ENCODE measurements at places on chromosomes 7 and 10.

DNA sequence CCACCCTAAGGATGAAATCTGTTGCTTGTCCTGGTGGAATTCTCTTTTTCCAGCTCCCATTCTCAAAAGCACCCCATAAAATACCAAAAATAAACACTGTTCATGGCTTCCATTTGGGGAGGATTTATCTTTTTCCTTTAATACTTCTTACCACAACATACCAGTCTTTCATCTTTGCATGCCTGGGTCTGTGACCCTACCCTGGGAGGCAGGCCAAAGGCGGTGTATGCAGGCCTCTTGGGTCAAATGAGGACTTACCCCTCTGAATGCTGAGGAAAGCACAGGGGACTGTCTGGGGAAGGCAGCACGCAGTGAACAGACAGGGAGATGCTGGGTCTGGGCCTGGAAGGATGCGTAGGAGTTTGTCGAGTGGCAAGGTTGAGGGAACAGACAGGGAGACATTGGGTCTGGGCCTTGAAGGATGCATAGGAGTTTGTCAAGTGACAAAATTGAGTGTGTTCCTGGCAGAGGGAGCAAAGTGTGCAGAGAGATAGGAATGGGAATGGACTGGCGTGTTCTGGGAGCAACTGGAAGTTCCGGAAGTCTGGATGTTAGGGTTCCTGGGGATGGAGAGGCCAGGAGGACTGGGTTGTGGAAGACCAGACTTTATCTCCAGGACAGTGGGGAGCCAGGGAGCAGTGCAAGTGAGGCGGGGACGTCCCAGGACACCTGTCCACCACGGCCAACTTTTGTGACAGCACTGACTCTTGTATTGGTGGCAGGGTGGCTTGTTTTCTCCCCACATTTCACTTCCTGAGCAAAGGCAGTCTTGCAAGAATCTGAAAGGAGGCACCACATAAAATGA is 40.8 kb downstream of the MYL10 start:
- DNase-seq, result no peak

DNA sequence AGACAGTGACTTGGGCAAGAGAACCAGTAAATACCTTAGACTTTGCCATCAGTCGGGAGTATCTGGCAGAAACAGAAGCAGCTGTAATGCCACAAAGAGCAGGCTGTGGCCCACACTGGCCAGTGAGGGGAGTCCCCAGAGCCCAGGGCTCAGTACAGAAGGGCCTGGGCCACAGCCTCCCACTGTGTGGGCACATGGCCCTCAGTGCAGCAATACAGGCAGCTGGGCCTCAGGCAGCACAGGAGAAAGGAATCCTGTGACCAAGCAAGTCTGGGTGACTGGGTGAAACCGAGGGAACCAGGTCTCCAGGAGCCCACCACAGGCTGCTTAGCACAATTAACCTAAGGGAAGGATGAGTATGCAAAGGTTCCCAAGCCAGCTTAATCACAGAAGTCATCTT is 14.0 kb downstream of the WDR91 start:
- no peak for DNase-seq

- DNase-seq, result no peak
These were observed 28.4 kb downstream of the ENTPD1 start for GRCh38 chr10:95784279-95784913.

- DNase-seq, result no peak
These were observed 50.6 kb downstream of the PRTFDC1 start for GRCh38 chr10:24901686-24902399.

DNA sequence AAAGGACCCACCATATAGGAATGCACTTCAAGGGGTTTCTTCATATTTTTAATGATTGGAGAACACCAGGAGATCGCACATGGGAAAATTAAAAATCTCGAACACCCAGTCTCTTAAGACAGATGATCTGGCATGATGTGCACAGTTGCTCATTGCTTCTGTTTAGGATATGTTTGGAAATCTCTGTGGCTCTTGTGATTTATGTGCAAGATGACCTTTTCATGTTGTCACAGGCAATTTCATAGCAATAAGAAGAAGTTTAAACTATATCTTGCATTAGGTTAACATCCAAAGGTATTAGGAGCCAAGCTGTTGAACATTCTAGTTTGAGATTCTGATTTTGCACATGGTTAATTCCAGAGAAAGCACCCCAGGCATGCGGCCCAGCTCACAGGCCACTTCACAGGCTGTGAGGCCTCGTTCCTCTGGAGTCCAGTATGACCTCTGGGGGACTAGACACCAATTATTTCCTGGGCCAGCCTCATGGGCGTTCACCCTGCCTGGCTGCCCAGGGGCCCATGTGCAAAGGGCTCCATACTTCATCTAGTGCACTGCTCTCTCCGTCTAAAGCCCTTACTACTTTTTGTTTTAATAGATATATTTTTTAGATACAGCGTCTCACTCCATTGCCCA is 28.4 kb downstream of the CAMK1D start:
- DNase-seq, result no peak

DNA sequence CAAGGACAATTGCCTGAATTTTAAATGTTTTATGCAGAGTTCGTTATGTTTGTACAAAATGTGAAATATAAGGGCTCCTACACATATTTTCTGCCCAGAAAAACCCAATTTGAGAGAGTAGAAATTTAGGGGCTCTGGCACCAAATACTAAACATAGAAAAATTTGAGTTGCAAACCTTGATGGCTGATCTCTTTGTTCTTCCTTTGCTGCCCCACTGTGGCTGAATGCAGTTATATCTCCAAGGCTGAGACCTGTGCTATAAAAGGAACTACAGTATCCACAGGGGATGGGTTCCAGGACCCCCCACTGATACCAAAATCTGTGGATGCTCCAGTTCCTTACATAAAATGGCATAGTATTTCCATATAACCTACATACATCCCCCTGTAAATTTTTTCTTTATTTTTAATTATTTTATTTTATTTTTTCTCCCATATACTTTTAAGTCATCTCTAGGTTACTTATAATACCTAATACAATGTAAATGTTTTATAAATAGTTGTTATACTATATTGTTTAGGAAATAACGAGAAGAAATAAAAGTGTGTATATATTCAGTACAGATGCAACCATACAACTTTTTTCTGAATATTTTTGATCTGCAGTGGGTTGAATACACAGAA is 22.5 kb downstream of the CFAP43 start:
- no peak for DNase-seq

DNA sequence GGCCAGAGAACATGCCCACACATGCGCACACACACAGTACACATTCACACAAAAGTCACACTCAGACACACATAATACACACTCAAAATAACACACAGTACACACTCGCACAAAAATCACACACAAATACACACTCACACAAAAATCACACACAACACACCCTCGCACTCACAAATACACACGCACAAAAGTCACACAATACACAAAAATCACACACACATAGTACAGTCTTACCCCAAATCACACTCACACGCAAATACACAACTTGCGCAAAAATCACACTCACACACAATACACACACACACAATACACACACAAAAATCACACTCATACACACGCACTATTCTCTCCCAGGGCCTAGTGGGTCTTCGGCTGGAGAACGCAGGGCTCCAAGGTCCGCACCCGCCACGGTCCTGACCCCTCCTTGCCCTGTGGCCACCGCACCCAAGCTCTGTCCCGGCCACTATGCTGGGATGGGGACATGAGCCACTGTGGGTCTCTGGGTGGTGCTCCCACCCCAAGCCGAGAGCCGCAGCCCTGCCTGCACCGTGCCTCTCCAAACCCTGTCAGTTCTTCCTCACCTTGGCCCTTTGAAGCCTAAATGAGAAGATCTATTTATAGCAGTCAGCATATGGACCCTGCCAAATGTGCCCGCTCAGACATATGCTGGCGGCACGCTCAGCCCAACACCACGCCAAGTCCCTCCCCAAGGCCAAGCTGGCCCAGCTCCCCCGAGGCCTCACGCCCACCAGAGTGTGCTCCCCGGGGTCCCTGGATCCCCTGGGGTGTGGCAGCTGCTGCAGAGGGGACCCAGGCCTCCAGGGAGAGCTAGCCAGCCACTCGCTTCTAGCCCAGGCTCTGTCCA is 55.9 kb downstream of the ELFN1 start:
- DNase-seq, result no peak

DNA sequence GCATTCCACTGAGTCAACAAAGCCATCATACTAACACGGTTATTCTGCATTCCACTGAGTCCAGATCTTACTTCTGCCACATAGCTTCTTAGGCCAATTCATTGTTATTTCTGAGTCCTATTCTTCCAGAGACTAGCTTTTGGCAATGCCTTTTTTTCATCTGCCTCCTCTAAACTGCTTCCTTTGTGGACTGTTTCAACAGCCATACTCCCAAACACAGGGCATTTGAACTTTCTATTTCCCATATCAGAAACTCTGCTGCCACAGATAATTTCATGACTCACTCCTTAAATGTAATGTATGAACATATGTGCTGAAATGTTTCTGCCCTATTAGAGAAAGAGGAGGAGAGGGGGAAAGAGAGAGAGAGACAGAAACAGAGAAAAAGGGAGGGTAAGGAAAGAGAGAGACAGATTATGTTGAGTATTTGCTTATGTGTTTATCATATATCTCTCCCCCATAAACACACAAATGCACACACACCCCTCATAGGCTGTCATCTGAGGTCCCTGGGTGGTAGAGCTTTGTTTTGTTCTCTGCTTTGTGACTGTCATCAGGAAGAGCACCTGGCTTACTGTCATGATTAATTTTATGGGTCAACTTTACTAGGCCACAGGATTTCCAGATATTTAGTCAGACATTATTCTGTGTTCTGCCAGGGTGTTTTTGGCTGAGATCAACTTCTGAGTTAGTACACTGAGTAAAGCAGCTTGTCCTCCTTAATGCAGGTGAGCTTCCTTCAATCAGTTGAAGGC is 308.0 kb upstream of the KCND2 start:
- no peak for DNase-seq

DNA sequence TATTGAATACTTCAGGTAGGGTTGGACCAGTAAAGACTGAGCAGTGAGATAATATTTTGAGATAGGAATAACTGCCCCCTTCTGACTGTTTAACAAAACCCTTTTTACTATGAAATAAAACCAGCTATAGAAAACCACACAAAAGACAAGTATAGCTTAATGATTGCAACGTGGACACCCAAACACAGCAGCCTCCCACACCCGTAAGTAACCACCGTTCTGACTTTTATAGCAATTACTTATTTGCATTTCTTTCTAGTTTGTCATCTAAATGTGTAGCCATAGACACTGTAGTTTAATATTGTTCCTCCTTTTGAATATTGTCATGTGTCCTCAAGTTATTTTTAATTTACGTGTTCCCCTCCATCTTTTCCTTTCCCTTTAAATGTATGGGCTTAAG is 42.9 kb upstream of the SYPL1 start:
- DNase-seq, result no peak

- no peak for DNase-seq
These were observed 174.5 kb downstream of the AHR start for GRCh38 chr7:17472939-17473338.

- DNase-seq, result no peak
These were observed 52.1 kb downstream of the MPP7 start for GRCh38 chr10:28250782-28251181.

DNA sequence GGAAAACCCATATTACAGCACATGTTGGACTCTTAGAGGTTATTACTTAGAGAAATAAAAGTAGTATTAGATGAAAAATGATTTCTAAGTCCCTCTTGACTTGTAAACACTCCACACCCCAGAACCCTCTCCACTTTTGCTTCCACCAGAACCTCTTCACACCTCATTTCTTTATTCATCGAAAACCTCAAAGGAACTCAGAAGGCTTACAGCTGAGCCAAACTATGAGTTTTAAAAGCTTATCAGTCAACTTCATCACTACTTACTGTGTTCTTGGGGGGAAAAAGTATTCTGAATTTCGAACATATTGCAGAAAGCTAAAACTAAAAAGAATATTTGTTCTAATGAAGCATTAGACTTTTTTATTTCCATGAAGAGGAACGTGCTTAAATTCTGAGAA is 547.8 kb upstream of the STEAP1 start:
- no peak for DNase-seq

- DNase-seq, result no peak
These were observed 20.3 kb upstream of the PCBD1 start for GRCh38 chr10:70908406-70909296.

DNA sequence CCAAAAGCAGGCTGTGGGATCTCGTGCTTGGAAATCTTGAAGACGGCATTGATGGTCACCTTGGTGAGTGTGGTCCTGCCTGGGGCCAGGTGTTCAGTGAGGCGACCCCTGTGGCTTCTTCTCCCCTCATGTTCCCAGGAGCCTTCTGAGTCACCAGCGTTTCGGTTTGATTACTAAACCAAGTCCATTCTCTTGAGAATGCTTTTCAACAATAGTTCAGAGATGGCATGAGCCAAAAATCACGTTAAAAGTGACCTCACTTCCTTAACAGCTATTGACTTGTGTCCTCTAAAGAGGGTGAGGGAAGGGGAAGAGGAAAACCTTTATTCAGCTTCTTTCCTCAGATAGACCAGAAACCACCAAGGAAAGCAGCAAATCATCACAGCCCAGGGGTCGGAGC is 315.2 kb downstream of the GATA3 start:
- no peak for DNase-seq

GRCh38 chr10:131320860-131321604 is 9.5 kb upstream of the TCERG1L start:
- no peak for DNase-seq

DNA sequence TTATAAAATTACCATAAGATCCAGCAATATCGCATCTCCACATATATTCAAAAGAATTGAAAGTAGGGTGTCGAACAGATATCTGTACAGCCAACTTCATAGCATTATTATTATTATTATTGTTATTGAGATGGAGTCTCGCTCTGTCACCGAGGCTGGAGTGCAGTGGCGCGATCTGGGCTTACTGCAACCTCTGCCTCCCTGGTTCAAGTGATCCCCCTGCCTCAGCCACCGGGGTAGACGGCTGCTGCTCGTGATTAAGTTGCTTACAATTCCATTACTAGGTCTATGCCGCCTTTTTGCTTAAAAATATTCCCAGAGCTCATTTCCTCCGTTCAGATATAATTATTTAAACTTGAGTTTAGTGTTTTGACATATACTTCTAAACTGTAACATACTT is 19.8 kb upstream of the USP6NL start:
- no peak for DNase-seq

GRCh38 chr10:47165168-47165710 is 134.8 kb upstream of the GDF10 start:
- no peak for DNase-seq

DNA sequence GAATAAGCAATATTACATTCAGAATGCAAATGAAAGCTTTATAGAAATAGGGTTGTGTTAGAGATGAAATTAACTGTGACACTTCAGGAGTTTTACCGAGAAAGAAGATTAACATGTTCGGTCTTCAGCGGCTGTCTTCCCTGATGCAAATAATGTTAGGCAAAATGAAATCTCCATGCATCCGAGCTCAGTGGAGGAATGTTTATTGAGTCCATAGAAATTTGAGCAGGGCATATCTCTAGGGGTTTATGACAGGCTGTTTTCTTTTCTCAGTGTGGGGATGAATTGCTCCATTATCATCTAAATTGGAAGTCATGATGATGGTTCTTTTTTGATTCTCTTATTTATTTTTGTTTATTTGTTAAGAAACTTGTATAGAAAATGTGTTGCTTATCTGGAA is 31.7 kb downstream of the DYNC1I1 start:
- no peak for DNase-seq

DNA sequence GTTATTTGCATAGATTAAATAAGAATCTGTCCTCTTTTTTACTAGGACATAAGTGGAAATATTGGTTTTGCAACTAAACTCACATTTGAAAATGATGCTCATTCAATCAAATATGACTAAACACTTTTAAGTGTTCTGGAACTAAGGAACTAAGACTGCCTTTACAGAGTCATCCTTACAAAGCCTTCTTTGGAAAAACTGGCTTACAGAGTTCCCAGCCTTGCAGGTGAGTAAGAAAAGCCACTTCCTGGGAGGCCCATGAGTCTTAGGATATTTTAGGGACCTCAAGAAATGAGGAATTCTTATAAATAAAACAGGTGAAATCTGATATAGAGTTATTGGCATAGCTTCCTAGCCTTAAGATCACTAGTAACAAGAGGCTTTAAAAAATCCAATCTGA is 135.5 kb downstream of the ALOX5 start:
- DNase-seq, result no peak
